Stimulated activated CD8-positive, alpha-beta memory T cell treated with anti-CD3 and anti-CD28 coated beads, Interleukin-7, amount 100 ng/mL, for 4 hours (primary cell): ENCODE measurements at places on chromosomes 12 and 14.
A peak's percentile ranks its signal among the peaks of the same experiment; 100 is the strongest.

GRCh38 chr14:59269466-59269865, 81.0 kb downstream of the DAAM1 start:
- no peak for DNase-seq

DNA sequence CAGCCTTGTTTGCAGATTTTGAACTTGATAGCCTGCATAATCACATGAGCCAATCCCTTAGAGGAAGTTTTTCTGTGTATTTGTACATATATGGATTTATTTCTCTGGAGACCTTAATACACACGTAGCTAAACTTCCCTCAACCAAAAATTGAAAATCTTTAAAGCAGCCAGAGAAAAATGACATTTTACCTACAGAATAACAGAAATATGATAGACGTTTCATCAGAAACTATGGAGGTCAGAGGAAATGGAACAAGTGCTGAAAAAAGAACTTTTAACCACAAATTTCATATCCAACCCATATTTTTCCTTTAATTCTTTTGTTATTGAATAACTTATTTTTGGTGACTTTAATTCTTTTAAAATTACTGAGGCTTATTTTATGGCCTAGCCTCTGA, 177.7 kb downstream of the CCDC91 start:
- no peak for DNase-seq

GRCh38 chr12:4137015-4137414, 136.5 kb upstream of the CCND2 start:
- DNase-seq = no peak

- DNase-seq = no peak
These were observed 132.1 kb upstream of the PDZRN4 start for GRCh38 chr12:41055875-41056577.

DNA sequence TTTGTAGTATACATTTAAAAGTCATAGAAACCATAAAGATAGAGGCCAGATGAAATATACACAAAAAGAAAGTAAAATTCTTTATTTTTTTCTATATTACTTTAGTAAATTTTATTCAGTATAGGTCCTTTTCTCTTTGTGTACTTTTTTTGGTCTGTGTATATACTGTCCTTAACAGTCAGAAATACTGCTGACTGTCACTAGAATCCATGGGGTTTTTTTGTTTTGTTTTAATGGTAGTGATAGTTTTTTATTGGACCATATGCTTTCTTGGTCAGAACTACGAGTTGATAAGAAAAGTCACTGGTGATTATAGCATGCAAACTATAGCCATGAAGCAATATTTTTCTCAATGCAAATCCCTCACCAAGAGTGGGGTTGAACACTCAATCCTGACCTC, 165.4 kb downstream of the FOXA1 start:
- DNase-seq = no peak

- DNase-seq = peak; percentile 2
These were observed 72.4 kb downstream of the TTC9 start for GRCh38 chr14:70714055-70714550.

DNA sequence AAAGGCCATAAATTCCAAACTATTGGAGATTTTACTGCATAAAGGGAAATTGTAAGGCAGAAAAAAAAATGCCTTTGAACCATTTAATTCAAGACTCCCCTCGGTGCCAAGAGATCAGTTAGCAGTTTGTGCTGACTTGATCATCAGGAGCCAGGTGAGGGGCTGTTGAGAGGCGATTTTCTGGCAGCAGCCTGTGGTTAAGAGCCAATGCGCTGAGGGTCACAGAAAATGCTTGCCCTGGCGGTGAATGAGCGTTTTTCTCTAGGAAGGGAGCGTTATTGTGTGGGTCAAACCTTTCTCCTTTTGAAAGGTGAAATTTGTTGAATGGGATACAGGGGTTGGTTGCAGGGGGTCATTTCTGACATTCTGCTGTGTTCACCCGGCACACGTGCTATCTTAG, 4.7 kb downstream of the SRRM4 start:
- no peak for DNase-seq

DNA sequence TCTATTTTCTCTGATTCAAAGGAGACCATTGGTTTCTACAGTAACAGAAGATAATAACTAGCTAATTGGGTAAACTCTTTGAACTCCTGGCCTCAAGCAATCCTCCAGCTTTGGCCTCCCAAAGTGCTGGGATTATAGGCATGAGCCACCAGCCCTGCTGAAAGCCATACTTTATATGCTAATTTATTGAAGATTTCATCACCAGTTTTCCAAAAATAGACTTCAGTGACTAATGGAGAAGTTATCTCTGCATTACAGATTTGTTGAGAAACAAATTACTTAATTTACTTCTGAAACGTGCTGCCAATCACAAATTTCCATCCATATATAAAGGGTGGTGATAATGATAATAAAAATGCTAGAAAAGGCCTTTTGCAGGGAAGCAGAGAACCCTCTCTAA, 1758.1 kb upstream of the SEL1L start:
- DNase-seq = no peak
